Heart left ventricle (tissue), 16 donors: ENCODE measurements at places on chromosomes 4 and X.

- no peaks in the 10 kb centered on the region for H3K27me3 ChIP-seq
- H3K4me3 ChIP-seq, result no peak overlapping the region
- H3K36me3 ChIP-seq, result no peaks in the 10 kb centered on the region
- no peak overlapping the region for H3K27ac ChIP-seq
- H3K4me1 ChIP-seq, result no peaks in the 10 kb centered on the region
These were observed 626.6 kb downstream of the MID1IP1 start for GRCh38 chrX:39427906-39428305.

DNA sequence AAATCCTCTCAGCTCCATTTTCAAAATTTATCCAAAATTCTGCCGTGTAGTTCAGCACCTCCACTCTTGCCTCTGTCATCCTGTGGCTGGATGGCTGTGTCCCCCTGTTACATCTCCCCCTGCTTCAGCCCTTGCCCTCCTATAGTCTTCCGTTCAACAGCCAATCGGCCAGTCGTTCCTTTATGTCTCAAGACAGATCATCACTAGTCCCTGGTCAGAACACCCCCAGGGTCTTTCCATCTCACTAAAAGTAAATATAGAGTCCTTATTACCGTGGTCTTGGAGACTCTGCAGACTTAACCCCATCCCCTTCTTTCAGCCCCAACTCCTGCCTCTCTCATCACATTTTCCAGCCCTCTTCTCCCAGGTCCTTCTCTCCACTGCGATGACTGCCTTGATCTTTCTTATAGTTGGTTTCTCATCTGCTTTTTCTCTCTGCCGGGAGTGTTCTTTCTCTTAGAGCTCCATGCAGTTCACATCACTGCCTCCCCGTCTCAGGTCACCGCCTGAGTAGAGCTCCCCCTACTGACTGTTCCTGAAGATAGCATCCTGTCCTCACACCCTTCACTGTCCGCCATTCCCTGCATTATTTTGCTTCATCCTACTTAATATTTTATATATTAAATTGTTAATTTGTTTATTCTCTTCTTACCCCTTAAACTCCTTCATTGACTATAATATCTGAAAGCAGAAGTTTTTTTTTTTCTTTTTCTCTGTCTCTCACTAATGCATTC lies 736.9 kb upstream of the MAGEB2 start:
- H3K4me3 ChIP-seq, result no peak overlapping the region
- DNase-seq, result no peak
- no peaks in the 10 kb centered on the region for H3K4me1 ChIP-seq
- no peaks in the 10 kb centered on the region for H3K36me3 ChIP-seq

DNA sequence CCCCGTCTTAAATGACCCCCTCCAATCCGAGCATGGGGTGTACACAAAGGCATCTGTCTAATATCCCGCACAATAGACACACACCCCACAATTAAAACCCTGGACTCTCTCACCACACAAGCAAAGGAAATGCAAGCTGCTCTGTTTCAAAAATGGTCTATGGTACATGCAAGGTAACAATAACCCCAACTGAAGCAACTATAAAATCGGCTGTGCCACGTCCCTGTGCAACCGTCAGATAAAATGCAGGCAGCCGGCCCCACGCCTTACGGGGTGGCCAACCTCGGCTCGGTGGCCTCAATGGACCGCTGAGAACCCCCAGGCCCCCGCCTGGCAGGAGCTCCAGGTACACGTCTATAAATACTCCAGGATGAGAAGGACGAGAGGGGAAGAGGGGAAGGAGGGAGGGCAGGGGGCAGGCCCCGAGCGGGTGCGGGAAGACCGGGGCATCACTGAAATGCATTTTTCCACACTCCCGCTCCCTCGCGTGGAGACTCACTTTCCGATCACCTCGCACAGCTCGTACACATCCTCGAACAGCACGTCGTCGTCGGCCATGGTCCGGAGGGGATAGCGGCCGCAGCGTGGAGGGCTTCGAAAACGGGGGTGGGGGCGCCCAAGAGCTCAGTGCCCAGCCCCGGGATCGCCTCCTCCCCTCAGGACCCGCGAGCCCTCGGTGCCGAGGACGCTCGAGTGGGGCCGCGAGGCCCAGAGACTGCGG lies 763 bp downstream of the CASK start:
- H3K4me3 ChIP-seq, result peak overlapping the region; percentile 42
- H3K4me1 ChIP-seq, result peaks cover 9% of the 10 kb centered on the region
- H3K27me3 ChIP-seq, result no peaks in the 10 kb centered on the region
- DNase-seq, result peak; percentile 40
- H3K27ac ChIP-seq, result peak overlapping the region; percentile 86
- H3K36me3 ChIP-seq, result no peaks in the 10 kb centered on the region

DNA sequence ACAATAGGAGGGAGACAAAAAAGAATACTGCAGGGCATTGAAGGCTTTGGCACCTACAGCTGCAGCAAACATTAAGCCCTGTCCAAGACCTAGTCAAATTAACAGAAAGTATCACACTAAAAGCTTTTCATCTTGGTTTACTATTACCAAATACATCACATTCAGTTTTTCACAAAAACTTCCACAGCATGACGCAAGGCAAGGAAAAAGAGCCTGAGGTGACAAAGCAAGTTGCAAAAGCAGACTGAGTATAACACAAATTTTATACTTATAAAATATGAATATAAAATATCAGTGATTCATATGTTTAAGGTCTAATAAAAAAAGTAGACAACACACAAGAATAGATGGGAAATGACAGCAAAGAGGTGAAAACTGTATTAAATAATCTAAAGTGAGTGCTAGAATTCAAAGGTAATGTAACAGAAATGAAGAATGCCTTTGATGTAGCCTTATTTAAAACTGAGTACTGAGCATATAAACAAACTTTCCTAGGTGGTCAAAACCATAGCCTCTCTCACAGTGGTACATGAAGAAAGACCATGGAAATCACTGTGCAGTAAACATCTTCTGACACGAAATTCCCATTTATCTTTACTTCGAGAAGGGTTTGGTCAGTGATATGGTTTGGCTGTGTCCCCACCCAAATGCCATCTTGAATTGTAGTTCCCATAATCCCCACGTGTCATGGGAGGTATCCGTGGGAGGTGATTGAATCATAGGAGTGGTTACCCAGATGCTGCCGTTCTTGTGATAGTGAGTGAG lies 27.7 kb upstream of the MAGEA11 start:
- no peaks in the 10 kb centered on the region for H3K27me3 ChIP-seq
- no peak for DNase-seq
- no peak overlapping the region for H3K27ac ChIP-seq

- no peak overlapping the region for H3K4me3 ChIP-seq
- no peaks in the 10 kb centered on the region for H3K4me1 ChIP-seq
- no peaks in the 10 kb centered on the region for H3K27me3 ChIP-seq
- no peak overlapping the region for H3K27ac ChIP-seq
- no peak for DNase-seq
These were observed 52.8 kb upstream of the PPP3CA start for GRCh38 chr4:101400096-101400495.

DNA sequence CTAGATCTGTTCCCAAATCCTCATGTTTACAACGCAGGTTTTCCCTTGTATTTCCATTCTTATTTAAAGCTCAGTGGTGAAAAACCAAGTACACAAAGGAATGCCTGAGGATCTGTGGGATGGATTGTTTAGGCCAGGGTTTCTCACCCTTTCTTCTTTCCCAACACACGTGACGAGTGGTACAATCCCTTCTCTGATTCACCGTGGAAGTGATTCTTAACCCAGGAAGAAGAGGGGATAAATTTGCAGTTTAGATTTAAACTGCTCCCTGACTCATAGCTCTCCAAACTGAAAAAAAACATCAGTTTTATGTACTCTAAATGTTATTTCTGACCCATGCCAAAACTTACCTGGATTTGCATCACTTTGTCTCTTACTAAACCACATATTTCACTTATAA lies 17.0 kb downstream of the PAQR3 start:
- no peaks in the 10 kb centered on the region for H3K36me3 ChIP-seq
- H3K27ac ChIP-seq, result no peak overlapping the region
- H3K4me3 ChIP-seq, result no peak overlapping the region
- peaks cover 8% of the 10 kb centered on the region for H3K4me1 ChIP-seq
- no peak for DNase-seq

- H3K27me3 ChIP-seq, result no peaks in the 10 kb centered on the region
- H3K4me1 ChIP-seq, result no peaks in the 10 kb centered on the region
- H3K36me3 ChIP-seq, result no peaks in the 10 kb centered on the region
- no peak for DNase-seq
- no peak overlapping the region for H3K27ac ChIP-seq
These were observed 213.3 kb downstream of the GBA3 start for GRCh38 chr4:22906045-22906444.

GRCh38 chrX:63327788-63328187 lies 23.3 kb downstream of the SPIN4 start:
- no peak overlapping the region for H3K27ac ChIP-seq
- H3K36me3 ChIP-seq, result no peaks in the 10 kb centered on the region
- H3K27me3 ChIP-seq, result no peaks in the 10 kb centered on the region
- DNase-seq, result no peak

- no peak overlapping the region for H3K27ac ChIP-seq
- DNase-seq, result no peak
- no peak overlapping the region for H3K4me3 ChIP-seq
- peaks cover 38% of the 10 kb centered on the region for H3K36me3 ChIP-seq
- H3K4me1 ChIP-seq, result no peaks in the 10 kb centered on the region
These were observed 93.0 kb downstream of the USP9X start for GRCh38 chrX:41178201-41178600.

DNA sequence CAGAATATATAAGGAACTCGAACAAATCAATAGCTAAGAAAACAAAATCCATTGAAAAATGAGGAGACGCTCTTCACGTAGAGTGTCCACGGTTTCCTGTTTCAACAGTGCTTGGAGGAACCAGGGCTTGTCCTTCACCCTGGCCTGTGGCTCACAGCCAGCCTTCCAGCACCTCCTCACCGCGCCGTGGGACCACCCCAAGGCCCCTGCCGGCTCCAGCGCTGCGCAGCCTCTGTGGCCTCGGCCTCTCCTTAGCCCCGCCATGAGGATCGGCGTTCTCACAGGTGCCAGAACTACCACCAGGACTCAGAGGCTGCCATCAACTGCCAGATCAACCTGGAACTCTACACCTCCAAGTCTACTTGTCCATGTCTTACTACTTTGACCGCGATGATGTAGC lies 52.5 kb upstream of the CTSO start:
- H3K4me3 ChIP-seq, result no peak overlapping the region
- no peaks in the 10 kb centered on the region for H3K36me3 ChIP-seq
- H3K4me1 ChIP-seq, result no peaks in the 10 kb centered on the region
- H3K27me3 ChIP-seq, result no peaks in the 10 kb centered on the region
- DNase-seq, result no peak

DNA sequence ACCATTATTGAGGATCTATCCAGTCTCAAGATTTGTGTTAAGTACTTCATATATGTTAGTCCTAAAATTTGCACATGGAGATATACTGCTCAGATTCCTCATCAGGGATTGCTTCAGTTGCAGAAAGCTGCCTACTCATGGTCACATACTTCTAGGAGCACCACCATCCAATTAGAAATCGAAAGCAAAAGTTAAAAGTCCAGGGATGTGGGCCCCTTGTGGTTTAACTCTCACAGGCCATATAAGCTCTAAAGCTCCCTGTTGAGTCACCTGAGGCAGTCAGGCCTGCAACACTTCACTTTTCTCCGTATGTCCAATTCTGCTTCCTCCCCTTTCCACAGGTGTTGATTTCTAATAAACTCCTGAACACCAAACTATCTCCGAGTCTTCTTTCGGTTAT lies 84.2 kb downstream of the CNOT6L start:
- DNase-seq, result no peak
- H3K27ac ChIP-seq, result no peak overlapping the region
- peaks cover 51% of the 10 kb centered on the region for H3K4me1 ChIP-seq
- no peak overlapping the region for H3K4me3 ChIP-seq

- no peaks in the 10 kb centered on the region for H3K36me3 ChIP-seq
- no peak overlapping the region for H3K4me3 ChIP-seq
- no peaks in the 10 kb centered on the region for H3K27me3 ChIP-seq
- H3K27ac ChIP-seq, result no peak overlapping the region
- DNase-seq, result no peak
- H3K4me1 ChIP-seq, result no peaks in the 10 kb centered on the region
These were observed 70.7 kb downstream of the RASL11B start for GRCh38 chr4:52932591-52933470.

GRCh38 chrX:39125834-39126233 lies 324.6 kb downstream of the MID1IP1 start:
- no peaks in the 10 kb centered on the region for H3K27me3 ChIP-seq
- no peaks in the 10 kb centered on the region for H3K36me3 ChIP-seq
- no peak overlapping the region for H3K27ac ChIP-seq

GRCh38 chr4:98657531-98658286 lies 702 bp downstream of the TSPAN5 start:
- no peaks in the 10 kb centered on the region for H3K36me3 ChIP-seq
- H3K4me1 ChIP-seq, result peaks cover 26% of the 10 kb centered on the region
- H3K27ac ChIP-seq, result no peak overlapping the region
- peak overlapping the region; percentile 71 for H3K4me3 ChIP-seq
- peak; percentile 35 for DNase-seq

DNA sequence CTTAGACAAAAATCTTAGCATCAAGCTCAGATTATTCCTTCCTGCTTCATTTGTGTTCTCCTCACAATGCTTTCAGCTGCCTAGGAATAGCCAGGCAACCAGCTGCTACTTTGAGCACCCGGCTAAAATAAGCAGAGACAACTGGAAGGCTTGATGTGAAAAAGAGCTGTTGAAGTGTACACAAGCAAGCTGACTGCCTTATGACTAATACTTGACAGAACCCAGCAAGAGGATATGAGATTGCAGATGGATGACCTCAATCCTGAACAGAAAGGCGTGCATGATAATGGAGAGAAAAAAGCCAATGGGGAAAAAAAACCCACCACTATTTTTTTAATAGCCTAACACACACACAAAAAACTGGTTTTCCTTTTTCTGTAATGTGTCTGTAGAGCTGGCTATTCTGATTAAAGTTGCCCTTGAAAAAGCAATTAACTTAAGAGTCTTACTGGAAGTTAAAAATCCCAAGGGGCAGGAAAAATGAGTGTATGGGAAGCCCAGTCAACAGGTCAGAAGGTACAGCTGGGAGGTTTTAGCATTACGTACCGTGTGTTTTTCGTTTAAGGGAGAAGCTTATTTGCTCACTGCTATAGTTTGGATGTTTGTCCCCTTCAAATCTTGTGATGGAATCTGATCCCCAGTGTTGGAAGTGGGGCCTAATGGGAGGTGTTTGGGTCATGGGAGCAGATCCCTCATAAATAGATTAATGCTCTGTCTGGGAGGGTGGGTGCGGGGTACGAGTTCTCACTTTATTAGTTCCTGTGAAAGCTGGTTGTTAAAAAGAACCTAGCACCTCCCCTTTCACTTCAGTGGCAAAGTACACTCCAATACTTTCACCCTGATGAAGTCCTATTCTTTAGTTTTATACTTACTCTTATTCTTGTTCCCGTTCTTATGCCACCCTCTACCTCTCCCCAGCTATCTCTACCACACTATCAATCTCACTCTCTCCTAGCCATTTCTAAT lies 37.1 kb upstream of the HERC6 start:
- peak overlapping the region; percentile 69 for H3K27ac ChIP-seq
- H3K4me3 ChIP-seq, result no peak overlapping the region
- peaks cover 5% of the 10 kb centered on the region for H3K4me1 ChIP-seq
- DNase-seq, result peak; percentile 53
- no peaks in the 10 kb centered on the region for H3K36me3 ChIP-seq

GRCh38 chrX:56764975-56765791 lies 36.1 kb downstream of the NBDY start:
- DNase-seq, result no peak
- H3K4me1 ChIP-seq, result peaks cover 40% of the 10 kb centered on the region
- no peak overlapping the region for H3K27ac ChIP-seq
- H3K4me3 ChIP-seq, result no peak overlapping the region
- no peaks in the 10 kb centered on the region for H3K27me3 ChIP-seq
